SW 1271 (cell line): ENCODE measurements at places on chromosomes 5 and 9.

DNA sequence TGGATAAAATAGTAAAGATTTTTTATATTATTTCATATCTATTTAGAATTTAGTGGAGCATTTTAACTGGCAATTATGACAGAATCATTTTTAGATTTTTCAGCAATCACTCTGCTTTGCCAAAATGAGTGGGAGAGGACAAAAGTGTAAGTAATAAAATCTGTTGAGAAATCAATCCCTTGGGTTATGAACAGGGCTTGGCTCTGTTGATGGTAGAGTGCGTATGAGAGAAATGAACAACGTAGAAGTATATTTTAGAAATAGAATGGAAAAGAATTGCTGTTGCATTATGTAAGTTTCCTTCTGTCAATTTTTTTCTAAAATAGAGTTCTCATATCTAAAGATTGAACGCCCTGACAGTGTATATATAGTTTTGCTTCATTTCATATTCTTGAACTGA, 154.1 kb upstream of the PRDM9 start:
- DNase-seq, result no peak

- DNase-seq, result no peak
These were observed 583.4 kb upstream of the ITGA1 start for GRCh38 chr5:52204310-52204709.

- no peak for DNase-seq
These were observed 109.0 kb downstream of the MLLT3 start for GRCh38 chr9:20513126-20513913.

GRCh38 chr9:27468000-27468399, 56.1 kb upstream of the IFNK start:
- DNase-seq, result no peak

DNA sequence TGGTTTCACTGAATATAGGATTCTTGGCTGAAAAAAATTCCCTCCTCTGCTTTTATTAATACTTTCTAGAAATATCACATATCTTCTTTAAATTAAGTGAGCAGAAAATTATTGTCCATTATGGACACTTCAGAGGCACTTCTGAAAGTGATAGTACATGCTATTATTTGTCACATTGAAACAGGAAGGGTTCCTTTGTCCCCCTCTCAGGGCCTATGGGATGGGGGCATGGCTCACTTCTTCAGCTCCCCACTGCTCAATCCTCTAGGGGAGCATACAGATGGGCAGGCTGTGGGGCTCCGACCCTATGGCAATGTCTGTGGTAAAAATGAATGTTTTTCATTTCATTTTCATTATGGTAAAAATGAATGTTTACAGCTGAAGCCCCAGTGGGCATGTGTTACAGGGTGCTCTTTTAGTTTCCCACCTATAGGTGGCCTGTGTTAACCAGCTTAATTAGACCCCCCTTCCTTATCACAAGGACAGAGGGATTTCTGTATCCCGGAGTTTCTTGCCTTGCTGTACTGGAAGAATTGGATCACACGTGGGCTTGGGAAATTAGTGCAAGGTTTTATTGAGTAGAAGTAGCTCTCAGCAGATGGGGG, 1225.2 kb downstream of the PTPRD start:
- DNase-seq, result no peak

GRCh38 chr9:123832858-123833650, 96.9 kb downstream of the DENND1A start:
- no peak for DNase-seq

DNA sequence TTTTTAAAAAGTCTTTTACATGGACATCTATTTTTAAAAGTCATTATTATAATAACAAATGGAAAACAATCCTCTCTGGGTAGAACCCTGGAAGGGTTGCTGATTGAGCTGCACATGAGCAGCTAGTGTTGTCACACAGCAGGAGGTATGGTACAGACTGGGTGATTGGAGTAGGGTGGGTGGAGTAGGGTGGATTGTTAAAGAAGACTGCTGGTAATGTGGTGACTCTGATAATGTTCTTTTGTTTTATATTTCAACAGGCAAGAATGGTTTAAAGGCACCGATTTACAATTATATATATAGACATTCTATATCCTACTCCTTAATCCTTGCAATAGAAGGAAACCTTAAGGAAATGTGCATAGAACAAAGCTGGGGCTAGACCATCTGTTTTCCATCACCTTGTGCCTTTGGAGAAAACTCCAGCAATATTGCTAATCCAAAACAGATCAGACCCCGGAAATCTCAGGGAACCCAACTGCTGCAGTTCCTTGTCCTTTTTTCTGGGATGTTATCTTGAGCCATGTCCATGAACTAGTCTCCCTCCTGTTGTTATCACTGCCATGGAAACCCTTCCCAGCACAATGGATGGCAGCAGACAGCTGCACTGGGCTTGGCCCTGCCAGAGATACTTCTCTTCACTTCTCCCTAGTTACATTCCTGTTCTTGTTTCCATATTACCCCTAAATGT, 129.7 kb downstream of the YIPF5 start:
- DNase-seq, result no peak

- DNase-seq, result no peak
These were observed 38.1 kb upstream of the ISL1 start for GRCh38 chr5:51345106-51345505.

GRCh38 chr9:120900824-120901223, 23.8 kb upstream of the PHF19 start:
- no peak for DNase-seq

- DNase-seq, result no peak
These were observed 15.7 kb upstream of the CEP120 start for GRCh38 chr5:123438902-123439301.

DNA sequence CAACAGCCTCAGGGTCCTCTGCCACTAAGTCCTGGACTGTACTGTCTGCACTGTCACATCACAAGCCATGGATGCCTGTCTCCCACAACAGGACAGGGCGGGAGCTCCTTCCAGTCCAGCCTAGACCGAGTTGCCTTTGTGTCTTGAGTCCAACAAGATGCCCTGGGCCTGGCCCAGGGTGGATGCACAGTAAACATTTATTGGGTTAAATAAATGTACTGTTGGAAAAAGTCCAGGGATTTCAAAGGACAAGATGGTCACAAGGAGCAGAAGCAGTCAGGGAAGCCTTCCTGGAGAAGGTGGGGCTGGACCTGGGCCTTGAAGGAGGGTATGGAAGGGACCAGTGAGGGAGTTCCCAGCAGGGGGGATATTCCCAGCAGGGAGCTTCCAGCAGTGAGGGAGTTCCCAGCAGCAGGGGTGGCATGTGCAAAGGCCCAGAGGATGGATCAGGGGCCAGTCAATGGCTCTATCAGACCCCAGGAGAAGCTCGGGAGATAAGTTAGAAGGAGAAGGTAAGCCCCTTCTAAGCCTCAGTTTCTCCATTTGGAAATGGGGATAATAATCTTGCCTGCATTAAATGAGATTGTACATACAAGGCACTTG, 72.7 kb upstream of the NEURL1B start:
- no peak for DNase-seq

DNA sequence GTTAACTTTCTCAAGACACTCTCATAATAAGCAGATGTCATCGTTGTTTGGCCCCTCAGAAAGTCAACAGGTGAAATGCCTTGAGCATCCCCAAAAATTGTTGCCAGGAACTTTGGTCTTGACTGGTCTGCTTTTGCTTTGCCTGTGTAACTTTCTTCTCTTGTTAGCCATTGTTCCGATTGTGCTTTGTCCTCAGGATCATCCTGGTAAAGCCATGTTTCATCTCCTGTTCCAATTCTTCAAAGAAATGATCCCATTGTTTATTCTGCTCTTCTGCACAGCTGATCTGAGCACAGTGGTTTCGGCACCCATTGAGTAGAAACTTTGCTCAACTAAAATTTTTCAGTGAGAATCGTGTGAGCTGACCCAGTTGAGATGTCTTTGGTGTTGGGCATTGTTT, 8.1 kb upstream of the ZBED3 start:
- no peak for DNase-seq

GRCh38 chr5:56143373-56143714, 89.8 kb downstream of the ANKRD55 start:
- DNase-seq, result no peak

- DNase-seq, result no peak
These were observed at the start of gene SPAAR for GRCh38 chr9:35909274-35909673. Gene SPAAR (plus strand): TSS chr9:35909490. CDS start chr9:35910464, 974 bp downstream.

DNA sequence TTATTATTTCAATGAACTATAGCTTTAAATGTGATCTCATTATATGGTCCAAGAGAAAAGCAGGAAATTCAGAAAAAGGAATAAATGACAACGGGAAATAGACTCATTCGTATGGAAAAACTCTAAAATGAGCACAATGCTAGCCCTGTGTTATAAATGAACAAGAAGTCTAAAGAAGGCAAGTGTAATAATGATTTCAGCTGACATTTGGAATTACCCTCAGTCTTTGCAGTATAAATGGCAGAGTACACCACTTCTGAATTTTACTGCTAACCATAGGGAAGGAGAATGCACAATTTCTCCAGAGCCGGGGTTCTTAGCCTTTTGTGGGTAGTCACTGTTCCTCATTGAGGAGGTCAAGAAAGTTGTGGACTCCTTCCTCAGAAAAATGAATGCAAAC, 93.1 kb downstream of the ANKRD55 start:
- DNase-seq, result no peak

DNA sequence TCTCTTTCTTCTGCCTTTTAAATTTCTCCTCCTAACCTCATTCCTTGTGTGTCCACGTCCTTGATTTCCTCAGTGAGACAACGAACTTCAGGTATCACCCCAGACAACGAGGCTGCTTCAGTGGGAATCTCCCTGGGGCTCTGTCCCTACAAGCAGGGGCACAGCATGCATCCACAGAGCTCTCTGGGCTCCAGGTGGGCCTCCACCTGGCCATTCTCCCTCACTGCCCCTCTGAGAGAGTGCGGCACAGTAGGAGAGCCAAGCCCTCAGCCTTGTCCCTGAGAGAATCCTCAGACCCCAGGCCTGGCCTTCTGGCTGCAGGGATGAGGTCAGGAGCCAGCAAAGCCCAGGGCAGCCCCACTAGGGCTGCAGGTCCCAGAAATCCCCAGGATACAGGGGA, 105.3 kb downstream of the LHFPL2 start:
- no peak for DNase-seq
